ENCODE measurements at places on chromosomes 13 and 19.
A peak's percentile ranks its signal among the peaks of the same experiment; 100 is the strongest.

DNA sequence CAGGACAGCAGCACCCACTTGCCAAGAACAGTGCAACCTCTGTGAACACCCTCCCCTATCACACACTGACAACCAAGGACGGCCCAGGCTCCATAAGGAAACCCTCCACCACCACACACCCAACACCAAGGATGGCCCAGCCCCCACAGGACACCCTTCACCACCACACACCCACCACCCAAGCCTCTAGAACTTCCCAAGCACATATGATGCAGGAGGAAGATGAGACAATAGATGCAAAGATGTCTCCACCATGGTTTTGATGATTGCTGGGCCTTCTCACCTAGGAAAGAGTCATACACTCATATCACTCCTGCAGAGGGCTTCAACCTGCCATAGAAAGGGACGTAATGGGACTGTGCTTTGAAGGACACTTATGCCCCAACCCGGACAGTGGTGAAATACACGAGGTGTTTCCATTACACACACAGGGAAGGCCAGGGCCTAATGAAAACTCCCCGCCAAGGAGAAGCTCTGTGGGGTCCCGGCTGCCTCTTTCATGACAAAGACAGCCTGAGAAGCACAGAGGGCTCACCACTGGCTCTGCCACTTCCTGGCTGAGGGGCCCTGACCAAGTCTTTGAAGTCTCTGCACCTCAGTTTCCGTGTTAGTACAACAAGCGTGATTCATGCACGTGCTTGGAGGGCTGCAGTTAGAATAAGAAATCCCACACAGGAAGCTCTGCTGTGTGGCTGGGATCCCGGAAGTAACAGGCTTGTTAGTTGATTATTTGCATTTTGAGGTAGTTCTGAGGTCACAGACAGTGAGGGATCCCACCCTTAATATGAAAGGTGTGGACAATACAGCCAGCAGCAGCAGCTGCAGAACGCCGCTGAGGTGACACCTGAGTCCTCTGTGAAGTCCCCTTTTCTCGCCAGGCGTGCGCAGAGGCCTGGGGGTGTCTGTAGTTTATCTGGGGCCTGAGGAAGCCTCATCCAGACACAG lies 61.9 kb upstream of the ATP12A start:
- DNase-seq, result peak; percentile 10

GRCh38 chr19:38183251-38183897 lies 40.6 kb downstream of the DPF1 start:
- DNase-seq, result peak; percentile 26

- no peak for DNase-seq
Observed at GRCh38 chr19:16861834-16862233, 27.0 kb upstream of the F2RL3 start.

- DNase-seq, result no peak
Observed at GRCh38 chr13:88107570-88107969, 436.4 kb downstream of the SLITRK5 start.

DNA sequence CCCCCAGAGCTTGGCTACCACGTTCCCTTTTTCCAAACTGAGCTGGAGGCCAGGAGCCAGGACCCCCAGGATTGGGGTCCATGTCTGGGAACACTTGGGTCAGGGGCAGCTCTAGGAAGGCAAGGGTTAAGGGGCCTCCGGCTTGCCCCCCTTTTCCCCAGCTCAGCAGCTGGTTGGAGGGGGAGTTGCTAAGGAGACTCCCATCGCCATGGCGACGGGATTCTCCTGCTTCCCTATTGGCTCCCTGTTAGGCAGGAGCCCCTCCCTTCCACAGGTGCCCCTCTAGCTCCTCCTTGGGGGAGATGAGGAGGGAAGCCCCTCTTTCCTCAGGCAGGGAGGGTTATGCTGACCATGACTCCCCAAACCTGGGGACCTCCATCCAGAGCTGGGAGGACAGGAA lies 33.9 kb downstream of the PDE4A start:
- DNase-seq, result no peak

DNA sequence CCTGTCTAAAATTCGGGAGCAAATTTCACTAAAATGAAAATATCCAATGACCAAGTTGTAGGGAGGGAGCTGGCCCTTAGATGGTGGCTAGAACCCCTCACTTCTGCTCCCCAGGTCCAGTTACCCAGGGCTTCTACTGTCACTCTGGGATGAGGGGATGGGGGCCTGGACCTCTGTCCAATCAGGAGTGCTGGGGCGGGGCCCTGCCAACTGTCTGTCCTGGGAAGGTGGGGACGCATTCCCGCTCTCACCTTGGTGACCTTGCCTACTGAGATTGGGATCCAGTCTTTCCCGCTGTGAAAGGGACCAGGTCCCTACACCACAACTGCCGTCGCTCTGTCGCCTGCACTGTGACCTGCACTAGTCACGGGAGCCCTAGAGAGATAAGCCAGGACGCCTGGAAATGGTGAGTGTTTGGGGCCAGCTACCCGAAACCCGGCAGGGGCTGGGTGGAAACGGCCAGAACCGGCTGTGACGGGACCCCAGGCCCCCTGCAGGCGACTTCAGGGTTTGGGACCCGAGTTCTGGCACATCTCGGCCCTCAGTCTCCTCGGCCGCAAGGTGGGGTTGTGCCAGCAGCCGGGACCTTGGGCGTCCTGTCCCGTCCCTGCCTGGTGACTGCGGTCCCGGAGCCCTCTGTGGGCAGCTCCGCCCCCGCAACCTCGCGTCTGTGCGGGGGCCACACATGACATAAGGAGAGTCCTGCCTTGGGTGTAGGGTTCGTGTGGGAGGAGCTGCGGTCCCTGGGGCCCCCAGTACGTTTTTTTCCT lies 22.8 kb downstream of the ZNF20 start:
- no peak for DNase-seq

All from fibroblast of skin of right biceps (primary cell).